ENCODE measurements at places on chromosomes 6 and 20.

- DNase-seq, result no peak
These were observed 152.4 kb downstream of the COL9A1 start for GRCh38 chr6:70150521-70150920.

DNA sequence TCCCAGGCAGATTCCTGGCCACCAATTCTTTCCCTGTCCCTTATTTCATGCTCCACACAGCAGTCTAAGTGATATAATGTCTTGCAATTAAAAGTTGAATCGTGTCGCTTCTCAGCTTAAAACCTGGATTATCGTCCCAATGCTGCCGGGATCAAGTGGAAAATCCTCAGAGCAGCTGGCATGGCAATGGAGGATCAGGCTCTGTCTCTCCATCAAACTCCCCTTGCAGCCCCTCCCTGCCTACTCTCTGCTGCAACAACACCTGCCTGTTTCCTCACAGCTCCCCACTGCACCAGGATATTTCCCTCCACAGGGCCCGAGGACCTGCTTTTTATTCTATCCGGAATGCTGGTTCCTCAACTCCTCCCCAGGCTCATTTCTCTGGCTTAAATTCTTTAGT is 277.1 kb downstream of the SYNE1 start:
- DNase-seq, result no peak

- DNase-seq, result no peak
These were observed 17.6 kb upstream of the CTAGE9 start for GRCh38 chr6:131728296-131728939.

GRCh38 chr6:134626086-134626485 is 308.2 kb upstream of the SGK1 start:
- no peak for DNase-seq

Data from stimulated activated CD8-positive, alpha-beta memory T cell treated with anti-CD3 and anti-CD28 coated beads, Interleukin-15, amount 100 ng/mL, for 24 hours (primary cell).